NCI-H1930 (cell line): ENCODE measurements at places on chromosomes 12 and 14.

GRCh38 chr12:4197922-4198763, 75.4 kb upstream of the CCND2 start:
- DNase-seq, result no peak

- no peak for DNase-seq
Measured at GRCh38 chr14:58762629-58763028, 124.9 kb downstream of the DACT1 start.

- no peak for DNase-seq
Measured at GRCh38 chr14:100822532-100823296, 3.2 kb upstream of the MEG3 start.

DNA sequence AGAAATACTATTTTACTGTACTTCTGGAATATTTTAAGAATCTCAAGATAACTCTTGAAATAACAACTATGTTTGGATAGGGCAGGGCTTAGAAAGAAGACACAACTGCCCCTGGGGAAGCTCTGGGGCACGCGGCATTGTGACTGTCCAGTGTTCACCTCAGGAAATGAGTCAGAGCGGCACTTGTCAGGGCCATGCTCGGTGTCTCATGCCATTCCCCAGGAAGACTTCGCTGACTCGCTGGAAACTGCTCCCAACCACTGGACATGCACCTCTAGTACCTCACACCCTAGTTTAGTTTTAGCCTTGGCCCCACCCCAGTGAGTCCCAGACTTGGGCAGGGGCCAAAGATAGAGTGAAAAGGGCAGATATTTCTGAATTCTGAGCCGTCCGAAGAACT, 192.0 kb downstream of the TTC7B start:
- DNase-seq, result no peak

- no peak for DNase-seq
Measured at GRCh38 chr14:94569381-94570001, 8.2 kb downstream of the SERPINA4 start.

- no peak for DNase-seq
Measured at GRCh38 chr12:103677341-103677740, 90.3 kb downstream of the STAB2 start.

- DNase-seq, result no peak
Measured at GRCh38 chr14:75411214-75411540, 16.6 kb upstream of the JDP2 start.

GRCh38 chr12:104788840-104789271, 169.2 kb downstream of the SLC41A2 start:
- DNase-seq, result no peak
